ENCODE measurements at places on chromosomes 12 and 14.
A peak's percentile ranks its signal among the peaks of the same experiment; 100 is the strongest.

DNA sequence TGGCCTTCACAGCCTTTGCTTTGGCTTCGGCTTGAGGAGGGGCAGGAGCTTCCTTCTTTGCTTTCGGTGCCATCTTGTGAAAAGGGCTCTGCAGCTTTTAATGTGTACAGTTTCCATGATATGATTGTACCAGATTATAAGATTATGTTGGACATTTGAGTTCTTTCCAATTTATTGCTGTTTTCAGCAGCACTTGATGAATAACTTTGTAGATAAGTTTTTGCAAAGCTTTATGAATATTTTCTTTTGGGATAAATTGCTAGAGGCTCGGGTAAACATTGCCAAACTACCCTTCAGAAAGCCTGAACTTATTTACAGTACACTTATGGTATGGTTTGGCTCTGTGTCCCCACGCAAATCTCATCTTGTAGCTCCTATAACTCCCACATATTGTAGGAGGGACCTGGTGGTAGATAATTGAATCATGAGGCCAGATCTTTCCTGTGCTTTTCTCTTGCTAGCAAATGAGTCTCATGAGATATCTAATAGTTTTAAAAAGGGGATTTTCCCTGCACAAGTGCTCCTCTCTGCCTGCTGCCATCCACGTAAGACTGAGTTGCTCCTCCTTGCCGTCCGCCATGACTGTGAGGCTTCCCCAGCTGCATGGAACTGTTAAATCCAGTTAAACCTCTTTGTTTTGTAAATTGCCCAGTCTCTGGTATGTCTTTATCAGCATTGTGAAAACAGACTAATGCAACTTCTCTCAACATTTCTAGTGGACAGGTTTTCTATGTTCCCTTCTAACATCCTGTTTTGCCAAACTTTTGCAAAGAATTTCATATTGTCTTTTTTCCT lies 70.4 kb downstream of the RCOR1 start:
- DNase-seq = no peak

DNA sequence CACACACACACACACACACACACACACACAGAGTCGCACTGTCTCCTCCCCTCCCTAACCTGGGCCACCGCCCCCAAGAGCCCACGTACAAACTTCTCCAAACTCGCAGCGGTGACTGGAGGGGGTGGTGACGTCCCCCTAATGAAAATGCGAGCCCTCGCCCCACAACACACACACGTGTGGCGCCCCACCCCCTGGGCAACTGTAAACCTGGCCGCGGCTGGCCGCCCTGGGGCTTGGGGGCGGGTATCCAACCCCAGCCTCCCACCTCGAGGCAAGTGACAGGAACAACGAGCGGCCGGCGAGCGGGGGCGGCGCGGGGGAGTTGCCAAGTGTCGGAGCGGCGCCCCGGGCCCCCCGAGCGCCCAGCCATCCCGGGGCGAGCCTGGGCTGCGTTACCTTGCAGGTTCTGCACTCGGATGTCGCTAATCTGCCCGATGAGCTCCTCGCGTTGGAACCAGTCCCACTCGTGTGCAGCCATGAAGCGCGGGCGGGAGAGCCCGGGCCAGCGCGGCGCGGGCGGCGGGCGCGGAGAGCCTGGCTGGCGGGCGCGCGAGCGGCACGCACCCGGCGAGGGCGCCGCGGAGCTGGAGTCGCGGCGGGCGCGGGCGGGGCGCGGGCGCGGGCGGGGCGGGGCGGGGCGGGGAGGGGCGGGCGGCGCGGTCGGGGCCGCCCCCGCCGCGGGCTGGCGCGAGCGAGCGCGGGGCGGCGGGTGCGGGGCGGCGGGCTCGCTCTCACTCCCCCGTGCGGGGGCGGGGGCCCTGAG lies at the start of gene CLMN:
TSS of gene CLMN (minus strand) at position 597 of the 766 bp plus-strand sequence. CDS start at position 481, 116 bp downstream.
- no peak for DNase-seq

- no peak for DNase-seq
Observed at GRCh38 chr12:61739925-61740324, 520.3 kb upstream of the USP15 start.

DNA sequence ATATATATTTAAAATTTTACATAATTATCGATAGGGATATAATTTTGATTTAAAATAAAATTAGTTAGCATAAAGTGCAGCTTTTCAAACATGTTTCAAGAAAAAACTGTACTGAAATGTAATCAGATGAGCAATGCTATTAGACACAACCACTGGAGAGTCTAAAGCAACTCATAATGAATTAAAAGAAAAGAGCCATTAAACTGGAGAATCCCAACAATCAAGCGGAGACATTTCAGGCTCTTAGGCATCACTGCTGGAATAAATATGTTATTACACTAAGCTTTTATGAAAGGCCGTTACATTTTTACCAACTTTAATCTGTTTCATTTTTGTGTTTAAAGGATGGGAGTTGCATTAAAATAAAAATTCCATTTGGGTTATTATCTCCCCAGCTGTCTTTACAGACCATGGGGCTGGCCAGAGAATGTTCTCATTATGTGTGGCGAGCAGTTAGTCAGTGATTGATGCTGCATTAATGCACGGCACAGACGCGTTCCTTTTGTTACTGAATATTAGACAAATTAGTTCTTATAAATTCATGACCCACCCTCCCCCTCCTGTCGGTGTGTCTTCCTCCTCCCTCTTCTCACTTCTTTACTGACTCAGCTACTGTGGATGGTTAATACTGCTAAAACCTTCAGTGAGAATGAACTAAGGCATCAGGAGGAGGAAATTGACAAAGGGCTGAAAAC lies 156.8 kb downstream of the PDZRN4 start:
- no peak for DNase-seq

GRCh38 chr12:26031827-26032226 lies 73.3 kb downstream of the RASSF8 start:
- DNase-seq = no peak

DNA sequence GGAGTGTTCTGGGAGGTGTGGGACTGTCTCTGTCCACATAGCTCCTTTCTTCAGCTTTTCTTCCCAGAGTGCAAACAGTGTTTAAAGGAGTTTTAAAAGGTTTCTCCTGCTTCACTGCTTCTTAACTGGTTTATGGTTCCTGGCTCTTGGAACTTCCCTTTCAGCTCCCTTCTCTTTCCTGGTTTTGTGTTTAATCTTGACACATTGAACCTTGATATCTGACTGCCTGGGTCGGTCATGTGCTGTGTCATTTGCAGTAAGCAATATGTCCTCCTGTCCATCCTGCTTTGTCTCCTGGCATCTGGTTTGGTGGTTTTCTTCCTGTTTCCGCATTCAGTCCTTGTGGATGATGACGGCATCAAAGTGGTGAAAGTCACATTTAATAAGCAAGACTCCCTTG lies 2.2 kb downstream of the TMEM106C start:
- DNase-seq = no peak

GRCh38 chr12:22223356-22223755 lies 111.2 kb downstream of the ST8SIA1 start:
- no peak for DNase-seq

- no peak for DNase-seq
Observed at GRCh38 chr12:50505675-50506530, 1.1 kb downstream of the DIP2B start.

DNA sequence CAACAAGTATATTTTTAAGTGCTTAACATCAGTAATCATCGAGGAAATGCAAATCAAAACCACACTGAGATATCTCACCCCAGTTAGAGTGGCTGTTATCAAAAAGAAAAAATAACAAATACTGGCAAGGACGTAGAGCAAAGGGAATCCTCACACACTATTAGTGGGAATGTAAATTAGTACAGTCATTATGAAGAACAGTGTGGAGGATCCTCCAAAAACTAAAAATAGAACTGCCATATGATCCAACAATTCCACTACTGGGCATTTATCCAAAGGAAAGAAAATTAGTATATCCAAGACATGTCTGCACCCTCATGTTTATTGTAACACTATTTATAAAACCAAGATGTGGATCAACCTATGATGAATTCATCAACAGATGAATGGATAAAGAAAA lies 149.0 kb upstream of the PWP1 start:
- DNase-seq = peak; percentile 81

DNA sequence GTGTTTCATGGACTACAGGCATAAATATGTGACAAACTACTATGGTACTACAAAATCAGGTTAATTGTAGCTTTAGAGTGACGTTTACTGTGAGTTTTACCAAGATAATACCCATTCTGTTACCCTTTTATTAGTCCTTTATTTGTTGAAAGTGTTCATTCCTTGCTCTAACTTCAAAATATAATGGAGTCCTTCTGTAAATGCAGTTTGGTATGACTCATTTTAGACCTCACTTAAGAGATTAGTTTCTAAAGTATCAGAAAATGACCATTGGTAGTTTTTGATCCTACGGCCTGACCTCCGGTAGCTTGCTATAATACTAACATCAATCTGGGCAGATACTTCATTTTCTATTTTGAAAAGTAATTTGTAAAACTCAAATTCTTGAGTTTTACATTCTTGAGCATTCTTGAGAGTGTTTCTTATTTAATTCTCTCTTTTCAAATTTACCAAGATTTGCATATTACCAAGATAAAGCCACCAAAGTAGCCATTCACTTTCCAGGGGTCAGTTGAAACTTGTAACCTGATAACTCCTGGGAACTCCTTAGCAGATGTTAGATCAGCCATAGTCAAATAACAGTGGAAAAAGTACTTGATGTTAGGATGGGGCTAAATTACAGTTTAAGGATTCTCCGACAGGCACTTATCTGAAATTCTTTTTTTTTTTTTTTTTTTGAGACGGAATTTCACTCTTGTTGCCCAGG lies 4.2 kb downstream of the HSPA2 start:
- DNase-seq = no peak

DNA sequence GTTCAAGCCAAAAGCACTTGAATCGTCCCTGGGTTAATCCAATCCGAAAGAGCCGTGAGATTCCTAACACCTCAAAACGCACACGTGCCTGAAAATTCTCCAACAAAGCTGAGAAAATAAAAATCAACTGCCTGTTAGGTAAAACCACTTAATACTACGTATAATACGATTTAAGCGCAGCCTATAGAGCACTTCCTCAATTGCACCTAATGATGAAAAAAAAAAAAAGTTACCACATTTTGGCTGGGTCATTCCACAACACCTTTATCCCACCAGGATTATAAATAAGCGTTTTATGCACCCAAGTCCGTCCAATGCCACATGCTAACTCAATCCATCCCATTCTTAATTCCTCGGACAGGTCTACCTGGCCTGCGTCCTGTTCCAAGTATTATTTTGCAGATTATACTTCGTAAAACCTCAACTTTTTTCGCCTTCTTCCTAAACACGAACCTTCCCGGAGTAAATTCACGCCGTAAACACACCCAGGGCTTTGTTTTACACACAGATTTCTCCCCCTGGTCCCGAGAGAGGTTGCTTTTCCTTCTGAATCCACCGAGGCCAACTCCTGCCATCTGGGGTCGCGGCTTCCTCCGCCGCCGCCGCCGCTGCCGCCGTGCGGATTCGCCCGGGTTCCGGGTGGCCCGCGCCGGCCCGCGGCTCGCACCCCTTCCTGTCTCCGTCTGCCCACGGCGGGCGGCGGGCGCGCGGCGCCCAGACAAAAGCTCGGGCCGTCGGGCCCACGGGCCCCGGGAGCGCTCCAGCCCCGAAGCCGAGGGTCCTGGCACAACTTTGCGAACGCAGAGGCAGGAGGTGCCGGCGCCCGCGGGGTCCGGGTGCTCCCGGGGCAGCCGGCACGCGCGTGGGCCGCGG lies 66.2 kb downstream of the RNF34 start:
- DNase-seq = no peak

DNA sequence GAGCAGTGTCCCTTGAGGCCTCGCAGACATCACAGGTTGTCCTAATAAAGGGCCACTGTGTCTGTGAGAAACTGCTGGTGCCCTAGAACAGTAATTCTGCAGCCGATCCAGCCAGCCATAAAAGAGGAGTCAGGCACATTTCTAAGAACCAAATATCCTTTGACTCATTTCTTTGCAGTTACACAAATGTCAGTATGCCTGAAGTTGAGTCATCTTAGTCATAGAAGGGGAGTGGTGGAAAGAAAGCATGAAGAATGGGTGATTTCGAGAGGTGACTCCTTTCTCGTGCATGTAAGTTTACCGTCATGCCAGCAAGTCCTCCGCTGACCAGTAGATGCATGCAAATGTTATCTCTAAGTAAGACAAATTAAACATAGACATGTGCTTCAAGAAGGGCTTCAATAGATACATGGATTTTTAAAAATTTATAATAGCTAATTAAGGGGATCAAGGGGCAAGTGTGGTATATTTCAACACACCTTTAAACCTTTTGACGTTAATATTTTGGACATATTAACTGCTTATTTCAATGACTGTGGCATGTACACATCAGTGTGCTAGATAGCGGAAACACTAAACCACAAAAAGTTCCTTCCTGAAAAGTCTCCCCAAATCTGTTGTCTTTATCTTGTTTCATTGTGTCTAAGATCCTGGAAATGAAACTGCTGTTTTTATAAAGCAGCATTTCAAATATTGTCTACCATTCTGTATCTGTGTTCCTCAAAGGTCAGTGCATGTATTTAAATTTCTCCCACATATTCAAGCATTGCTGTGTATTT lies 497.4 kb downstream of the NPAS3 start:
- DNase-seq = no peak

DNA sequence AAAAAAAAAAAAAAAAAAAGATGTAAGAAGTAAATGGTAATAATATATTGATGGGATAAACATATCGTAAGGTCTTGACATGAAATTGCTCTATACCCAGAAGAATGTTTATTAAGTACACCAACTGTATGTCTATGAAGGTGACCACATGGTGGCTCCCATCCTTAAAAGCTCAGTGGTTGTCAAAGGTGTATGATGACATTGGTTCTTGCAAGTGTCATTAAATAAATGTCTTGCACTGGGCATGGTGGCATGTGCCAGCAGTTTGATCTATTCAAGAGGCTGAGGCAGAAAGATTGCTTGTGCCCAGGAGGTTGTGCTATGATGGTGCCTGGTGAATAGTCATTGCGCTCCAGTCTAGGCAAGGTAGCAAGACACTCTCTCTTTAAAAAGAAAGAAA lies 10.4 kb downstream of the CCT2 start:
- no peak for DNase-seq

DNA sequence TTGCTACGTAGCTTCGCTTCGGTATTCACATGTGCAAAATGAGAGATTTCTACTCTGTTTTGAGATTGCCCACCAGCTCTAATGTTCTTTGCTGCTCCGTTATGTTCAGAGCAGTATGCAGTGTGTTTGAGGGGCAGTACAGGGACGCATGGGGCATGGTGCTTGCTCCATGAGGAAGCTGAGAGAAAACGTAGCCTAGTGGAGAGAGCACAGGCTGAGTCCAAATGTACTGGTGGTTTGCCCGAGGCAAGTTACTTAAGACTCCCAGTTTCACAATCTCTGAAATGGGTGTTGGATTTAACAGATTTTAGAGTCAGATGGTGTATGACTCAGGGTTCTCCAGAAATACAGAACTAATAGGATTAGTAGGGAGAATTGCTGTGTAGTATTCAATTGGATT lies 310.5 kb downstream of the ETNK1 start:
- DNase-seq = no peak

- no peak for DNase-seq
Observed at GRCh38 chr12:47378222-47378582, 298.4 kb upstream of the AMIGO2 start.

Measured in NCI-H2029 treated with DMSO at 0.1 percent for 48 hours (cell line).